Neural progenitor cell (in vitro differentiated cells): ENCODE measurements at places on chromosomes 16 and 17.

GRCh38 chr17:72421128-72422092, 300.6 kb downstream of the SOX9 start:
- no peak for DNase-seq

DNA sequence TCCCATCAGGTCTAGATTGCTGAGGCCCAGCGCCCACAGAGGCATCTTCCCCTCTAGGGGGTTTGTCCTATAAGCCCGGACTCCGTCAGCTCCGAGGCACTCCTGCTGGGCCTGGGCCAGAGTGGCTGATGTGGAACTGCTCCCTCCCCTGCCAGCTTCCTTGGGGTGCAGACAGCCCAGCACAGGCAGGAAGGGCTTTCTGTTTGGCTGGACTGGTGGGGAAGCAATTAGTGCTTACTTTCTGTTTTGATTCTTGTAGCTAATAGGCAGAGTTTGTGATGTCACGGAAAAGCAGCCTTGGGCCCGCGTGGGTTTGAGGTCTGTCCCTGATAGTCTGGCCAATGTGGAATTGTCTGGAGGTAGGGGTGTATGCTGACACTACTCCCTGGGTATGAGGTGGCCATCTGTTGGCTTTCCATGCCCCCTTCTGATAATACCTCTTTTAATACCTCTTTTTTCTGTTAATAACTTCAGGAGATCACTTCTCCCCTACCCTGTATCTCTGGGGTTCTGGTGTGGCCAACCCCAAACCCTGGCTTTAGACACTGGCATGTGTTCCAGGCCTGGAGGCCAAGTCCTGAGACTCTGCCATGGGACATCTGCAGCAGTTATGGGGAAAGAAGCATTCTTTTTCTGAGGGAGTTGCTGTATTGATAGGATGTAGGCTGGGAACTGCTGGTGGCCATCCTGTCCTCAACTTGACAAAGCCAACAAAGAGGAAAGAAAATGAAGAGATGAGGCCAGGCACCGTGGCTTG, 190.9 kb downstream of the RAB11FIP4 start:
- DNase-seq: no peak

GRCh38 chr17:17103160-17103559, 60.9 kb downstream of the MPRIP start:
- DNase-seq: no peak

GRCh38 chr16:65524231-65524630, 402.4 kb upstream of the CDH11 start:
- no peak for DNase-seq

GRCh38 chr17:75516255-75516618, at the start of gene TSEN54:
Gene TSEN54, plus strand, starts transcription at chr17:75516528. Its CDS starts 33 bp downstream, at chr17:75516561.
- peak; percentile 93 for DNase-seq

- DNase-seq: peak; percentile 75
Measured at GRCh38 chr17:29291163-29291752, 2.7 kb downstream of the NUFIP2 start.

- no peak for DNase-seq
Measured at GRCh38 chr17:42944211-42944610, 20.0 kb downstream of the AARSD1 start.

- DNase-seq: no peak
Measured at GRCh38 chr17:4852567-4853207, 19.5 kb downstream of the MINK1 start.

- DNase-seq: no peak
Measured at GRCh38 chr17:13746404-13746803, 144.7 kb upstream of the HS3ST3A1 start.

GRCh38 chr16:10880594-10881452, 3.8 kb downstream of the CIITA start:
- no peak for DNase-seq

- DNase-seq: no peak
Measured at GRCh38 chr17:11353601-11354000, 112.6 kb downstream of the SHISA6 start.

DNA sequence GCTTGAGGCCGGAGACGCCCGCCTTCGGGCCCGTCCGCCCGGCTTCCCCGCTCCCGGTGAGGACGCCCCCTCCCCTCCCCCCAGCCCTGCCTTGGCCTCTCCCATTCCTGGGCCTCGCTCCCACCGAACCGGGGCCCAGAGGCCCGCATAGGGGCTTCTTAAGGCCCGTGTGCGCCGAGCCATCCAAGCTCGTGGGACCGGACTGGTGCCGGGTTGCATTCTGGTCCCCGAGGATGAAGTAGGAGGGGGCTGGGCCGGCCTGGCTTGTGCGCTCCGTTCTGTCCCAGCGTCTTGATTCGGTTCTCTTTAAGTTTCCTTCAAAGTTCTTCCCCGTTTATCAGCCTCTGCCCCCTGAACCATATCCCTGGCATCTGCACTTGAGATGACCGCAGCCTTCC, 488 bp downstream of the SENP3 start:
- no peak for DNase-seq

GRCh38 chr17:57108671-57109392, 23.8 kb downstream of the AKAP1 start:
- DNase-seq: peak; percentile 37

- DNase-seq: no peak
Measured at GRCh38 chr16:25297151-25297787, 39.6 kb upstream of the ZKSCAN2 start.

GRCh38 chr17:7478276-7479212, 887 bp downstream of the ZBTB4 start:
- peak; percentile 58 for DNase-seq

- no peak for DNase-seq
Measured at GRCh38 chr16:66422366-66422765, 4.7 kb upstream of the BEAN1 start.

DNA sequence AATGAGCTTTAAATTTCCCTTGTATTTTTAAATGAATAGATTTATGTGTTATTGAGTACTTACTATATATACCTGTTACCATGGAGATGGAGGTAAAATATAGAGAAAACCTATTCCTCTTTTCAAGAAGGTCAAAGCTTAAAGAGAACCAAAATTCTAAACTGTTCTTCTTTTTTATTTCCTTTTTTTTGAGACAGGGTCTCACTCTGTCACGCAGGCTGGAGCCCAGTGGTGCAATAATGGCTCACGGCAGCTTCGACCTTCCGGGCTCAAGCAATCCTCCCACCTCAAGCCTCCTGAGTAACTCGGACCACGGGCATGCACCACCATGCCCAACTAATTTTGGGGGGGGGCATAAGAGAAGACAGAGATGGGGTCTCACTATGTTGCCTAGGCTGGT, 25.0 kb upstream of the TMEM97 start:
- DNase-seq: no peak

GRCh38 chr17:7174603-7175326, 4.4 kb downstream of the ASGR1 start:
- DNase-seq: no peak

DNA sequence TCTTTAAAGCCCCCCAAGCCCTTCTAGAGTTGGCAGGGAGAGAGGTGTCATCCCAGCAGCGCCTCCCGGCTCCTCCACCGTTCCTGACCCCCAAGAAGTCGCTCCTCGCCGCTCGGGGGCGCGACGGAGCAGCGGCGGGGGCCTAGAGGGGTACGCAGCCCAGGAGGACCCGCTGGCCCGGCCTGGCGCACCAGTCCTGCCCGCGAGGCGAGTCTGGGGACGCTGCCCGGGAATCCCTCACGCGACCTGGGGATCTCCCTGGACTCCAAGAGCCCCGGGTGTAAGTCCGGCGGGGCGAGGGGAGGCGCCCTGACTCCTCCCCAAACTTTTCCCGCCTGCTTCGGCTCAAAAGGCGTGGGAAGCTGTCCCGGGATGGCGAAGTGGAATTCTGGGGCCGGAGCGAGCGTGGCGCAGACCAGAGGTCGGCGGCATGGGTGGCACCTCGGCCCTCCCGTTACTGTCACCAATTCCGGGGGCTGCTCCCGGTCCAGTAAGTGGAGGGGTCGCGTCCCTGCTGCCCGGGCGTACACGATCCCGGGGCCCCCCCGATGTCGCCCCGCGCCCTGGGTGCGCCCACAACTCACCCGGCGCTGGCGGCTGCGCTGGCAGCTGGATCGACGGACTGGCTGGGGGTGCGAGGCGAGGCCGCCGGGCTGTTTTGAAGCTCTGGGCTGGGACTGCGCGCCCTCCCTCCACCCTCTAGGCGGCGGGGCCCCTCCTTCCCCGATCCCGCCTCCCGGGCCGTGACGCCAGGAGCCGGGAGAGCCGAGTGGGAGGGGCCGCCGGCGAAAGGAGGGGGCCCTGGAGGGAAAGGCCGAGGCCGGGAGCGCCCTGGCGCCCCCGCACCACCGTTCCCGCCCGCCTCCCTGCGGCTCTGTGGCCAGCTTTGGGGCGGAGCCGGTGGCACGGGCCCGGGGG, at the start of gene EMP2:
Gene EMP2 (minus strand): TSS at position 634 of the 918 bp plus-strand sequence. CDS start 32,981 bp downstream, outside the sequence.
- peak; percentile 93 for DNase-seq
